ENCODE measurements at places on chromosomes 2 and 18. TPM values are rescaled to one million over a fixed set of nuclear protein-coding genes. Genes with fewer than 3 reads are reported as not detected.

GRCh38 chr2:104952976-104953375 lies 84.9 kb upstream of the MRPS9 start:
- H3K27ac ChIP-seq = no peak overlapping the region
- no peak overlapping the region for H3K4me3 ChIP-seq
- no peak for DNase-seq
- no peaks in the 10 kb centered on the region for H3K36me3 ChIP-seq
- H3K4me1 ChIP-seq = no peaks in the 10 kb centered on the region

GRCh38 chr2:136363900-136364299 lies 246.0 kb upstream of the CXCR4 start:
- no peak for DNase-seq
- H3K4me1 ChIP-seq = no peaks in the 10 kb centered on the region
- H3K27me3 ChIP-seq = no peaks in the 10 kb centered on the region

- H3K4me1 ChIP-seq = no peaks in the 10 kb centered on the region
- peaks cover 5% of the 10 kb centered on the region for H3K27me3 ChIP-seq
- no peak overlapping the region for H3K4me3 ChIP-seq
These were observed 6.0 kb downstream of the LYPD6B start for GRCh38 chr2:149044500-149044899.

GRCh38 chr2:176035013-176035691 lies 33.1 kb upstream of the LNPK start:
- no peaks in the 10 kb centered on the region for H3K27me3 ChIP-seq
- no peaks in the 10 kb centered on the region for H3K36me3 ChIP-seq
- H3K4me3 ChIP-seq = no peak overlapping the region
- H3K4me1 ChIP-seq = no peaks in the 10 kb centered on the region
- no peak overlapping the region for H3K27ac ChIP-seq

DNA sequence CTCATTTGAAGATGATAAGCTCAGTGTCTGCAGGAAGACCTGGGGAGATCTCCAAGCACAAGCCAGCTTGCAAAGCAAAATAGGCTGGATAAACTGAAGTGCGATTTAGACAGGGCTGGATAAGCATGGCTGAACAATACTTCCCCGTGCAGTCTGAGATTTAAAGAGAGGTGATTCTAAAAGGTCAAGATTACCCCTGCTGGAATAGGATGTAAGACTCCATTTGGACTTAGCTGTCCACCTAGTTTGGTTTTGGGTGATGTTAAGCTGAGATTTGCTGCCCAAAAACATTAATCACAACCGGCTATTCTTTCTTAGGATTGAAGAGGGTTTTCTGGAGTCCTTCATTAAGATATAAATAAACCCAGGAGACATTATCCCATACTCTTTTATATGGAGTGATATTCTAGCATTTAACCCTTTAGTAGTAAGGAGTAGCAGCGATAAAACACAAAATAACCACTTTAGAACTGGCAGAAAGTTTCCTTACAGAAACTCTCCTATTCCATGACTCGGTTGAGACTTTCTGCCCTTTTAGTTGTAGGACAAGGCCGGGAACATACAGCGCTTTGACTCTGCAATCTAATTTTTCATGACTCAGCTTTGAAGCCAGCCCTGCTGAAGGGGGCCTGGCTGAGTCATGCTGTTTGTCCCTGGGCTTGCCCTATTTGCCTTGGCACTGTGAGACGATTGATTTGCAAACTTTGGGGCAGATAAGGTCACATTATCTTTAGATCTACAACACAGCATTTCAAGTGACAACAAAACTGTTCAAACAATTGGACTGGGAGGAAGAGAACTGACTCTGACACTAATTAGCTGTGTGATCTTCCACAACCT lies 238.2 kb downstream of the GCA start:
- no peak for DNase-seq
- no peaks in the 10 kb centered on the region for H3K27me3 ChIP-seq
- no peaks in the 10 kb centered on the region for H3K4me1 ChIP-seq
- H3K4me3 ChIP-seq = no peak overlapping the region
- H3K36me3 ChIP-seq = no peaks in the 10 kb centered on the region

- peaks cover 19% of the 10 kb centered on the region for H3K36me3 ChIP-seq
- DNase-seq = no peak
- peaks cover 7% of the 10 kb centered on the region for H3K4me1 ChIP-seq
- H3K4me3 ChIP-seq = no peak overlapping the region
- H3K27me3 ChIP-seq = no peaks in the 10 kb centered on the region
These were observed 62.7 kb downstream of the ACVR1 start for GRCh38 chr2:157813467-157813866.

DNA sequence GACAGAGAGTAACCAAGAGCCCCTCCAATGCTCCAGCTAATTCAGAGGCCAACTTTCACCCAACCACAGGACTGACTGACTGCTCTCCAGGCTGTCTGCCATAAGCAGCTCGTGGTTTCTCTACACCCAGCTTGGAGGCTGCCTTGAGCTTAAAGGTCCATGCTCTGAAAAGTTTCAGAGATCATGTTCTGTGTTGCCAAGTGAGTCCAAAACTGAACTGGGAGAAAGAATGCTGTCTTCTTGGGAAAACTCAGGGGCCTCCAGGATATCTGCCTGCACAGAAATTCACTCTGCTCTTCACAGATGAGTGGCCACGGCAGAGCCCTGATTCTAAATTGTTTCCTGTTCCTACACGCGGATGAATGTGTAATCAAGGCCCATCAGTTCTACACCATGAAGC lies 51.1 kb downstream of the LPIN2 start:
- DNase-seq = peak; percentile 55
- H3K36me3 ChIP-seq = no peaks in the 10 kb centered on the region
- peaks cover 12% of the 10 kb centered on the region for H3K4me1 ChIP-seq
- H3K27me3 ChIP-seq = no peaks in the 10 kb centered on the region
- no peak overlapping the region for H3K4me3 ChIP-seq
- no peak overlapping the region for H3K27ac ChIP-seq

DNA sequence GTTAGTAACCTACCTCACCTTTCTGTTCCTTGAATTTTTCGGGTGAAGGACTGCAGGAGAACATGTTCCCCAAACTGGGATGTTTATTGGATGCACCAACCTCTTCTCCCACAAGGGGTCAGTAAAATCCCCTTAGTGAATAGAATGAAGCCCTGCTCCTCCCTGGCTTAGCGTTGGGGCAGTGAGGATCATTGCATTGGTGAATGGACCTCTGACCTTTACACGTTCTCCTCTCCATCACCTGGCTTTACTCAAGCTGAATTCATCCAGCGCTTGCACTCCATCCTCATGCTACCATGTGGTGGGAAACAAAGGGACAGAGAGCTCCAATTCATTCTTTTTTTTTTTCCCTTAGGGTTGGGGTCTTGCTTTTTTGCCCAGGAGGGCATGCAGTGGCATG lies 157.2 kb downstream of the MIB1 start:
- H3K27ac ChIP-seq = no peak overlapping the region
- no peak overlapping the region for H3K4me3 ChIP-seq

- H3K27ac ChIP-seq = no peak overlapping the region
- no peak overlapping the region for H3K4me3 ChIP-seq
- no peak for DNase-seq
- no peaks in the 10 kb centered on the region for H3K4me1 ChIP-seq
- no peaks in the 10 kb centered on the region for H3K36me3 ChIP-seq
These were observed 253.2 kb upstream of the SP5 start for GRCh38 chr2:170461889-170462288.

DNA sequence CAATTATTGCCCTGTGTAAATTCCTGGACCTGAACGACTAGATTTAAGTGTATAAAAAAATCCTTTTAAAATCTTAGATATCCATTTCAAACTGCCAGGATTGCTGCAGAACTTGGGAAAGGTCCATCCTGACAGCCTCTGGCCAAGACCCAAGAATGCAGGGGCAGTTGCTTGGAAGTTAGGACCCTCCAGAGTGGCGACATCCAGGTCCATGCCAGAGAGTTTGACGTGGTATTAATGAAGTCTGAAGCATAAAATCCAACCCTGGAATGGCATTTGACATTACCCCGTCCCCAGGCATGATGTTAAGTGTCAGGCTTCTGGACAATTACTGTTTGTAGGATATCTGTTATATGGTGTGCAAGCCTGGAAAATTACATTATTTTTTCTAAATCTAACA lies 810.2 kb downstream of the CNTNAP5 start:
- H3K4me1 ChIP-seq = peaks cover 2% of the 10 kb centered on the region
- H3K36me3 ChIP-seq = no peaks in the 10 kb centered on the region
- H3K4me3 ChIP-seq = no peak overlapping the region
- 0 out of 2 replicates have a peak, but pooled peaks cover 1% of the 10 kb centered on the region for H3K27me3 ChIP-seq
- H3K27ac ChIP-seq = no peak overlapping the region

GRCh38 chr2:119371111-119371510 lies 4.3 kb downstream of the DBI start:
- H3K27me3 ChIP-seq = no peaks in the 10 kb centered on the region
- no peak for DNase-seq
- peaks cover 5% of the 10 kb centered on the region for H3K4me1 ChIP-seq

GRCh38 chr2:23669413-23670244 lies 257.3 kb downstream of the ATAD2B start:
- DNase-seq = peak; percentile 28
- no peaks in the 10 kb centered on the region for H3K27me3 ChIP-seq
- H3K27ac ChIP-seq = no peak overlapping the region
- H3K4me3 ChIP-seq = no peak overlapping the region
- no peaks in the 10 kb centered on the region for H3K36me3 ChIP-seq
- peaks cover 2% of the 10 kb centered on the region for H3K4me1 ChIP-seq

Gene TRIM43
- polyA plus RNA-seq = not detected

Gene STARD6
- polyA plus RNA-seq = not detected

Gene CYP27C1
- not detected for polyA plus RNA-seq

Gene CERS6
- polyA plus RNA-seq = 1.6 TPM

Gene CKAP2L
- polyA plus RNA-seq = 6.3 TPM
